ENCODE measurements at places on chromosomes 2 and 18.

DNA sequence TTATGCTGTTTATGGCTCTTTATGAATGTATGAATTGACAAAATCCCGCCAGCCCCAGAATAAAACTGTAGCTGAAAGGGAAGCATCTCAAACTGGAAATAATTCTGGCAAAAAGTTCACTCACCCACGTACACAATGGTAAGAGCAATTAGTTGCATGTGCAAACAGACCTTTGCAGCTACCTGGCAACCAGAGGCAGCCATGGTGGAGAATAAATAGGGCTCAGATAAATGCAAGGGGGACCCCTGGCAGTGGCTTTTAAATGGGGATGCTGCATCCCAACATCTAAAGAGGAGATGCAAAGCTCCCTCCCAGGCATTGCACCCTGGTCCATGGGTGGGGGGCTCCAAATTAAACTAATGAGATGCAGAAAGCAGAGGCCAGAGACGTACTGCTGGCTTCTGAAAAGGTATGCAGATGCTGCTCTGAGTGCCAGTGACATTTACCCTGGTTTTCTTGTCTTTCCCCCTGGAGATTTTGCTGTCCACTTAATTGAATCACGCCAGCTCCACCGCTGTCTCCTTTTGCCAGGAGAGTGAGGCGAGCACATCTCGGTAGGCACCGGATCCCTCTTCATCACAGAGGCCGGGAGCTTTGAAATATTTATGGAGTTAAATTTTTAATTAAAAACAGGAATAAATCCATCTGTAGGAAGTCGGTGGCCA lies 126.6 kb upstream of the NRP2 start:
- DNase-seq: no peak

DNA sequence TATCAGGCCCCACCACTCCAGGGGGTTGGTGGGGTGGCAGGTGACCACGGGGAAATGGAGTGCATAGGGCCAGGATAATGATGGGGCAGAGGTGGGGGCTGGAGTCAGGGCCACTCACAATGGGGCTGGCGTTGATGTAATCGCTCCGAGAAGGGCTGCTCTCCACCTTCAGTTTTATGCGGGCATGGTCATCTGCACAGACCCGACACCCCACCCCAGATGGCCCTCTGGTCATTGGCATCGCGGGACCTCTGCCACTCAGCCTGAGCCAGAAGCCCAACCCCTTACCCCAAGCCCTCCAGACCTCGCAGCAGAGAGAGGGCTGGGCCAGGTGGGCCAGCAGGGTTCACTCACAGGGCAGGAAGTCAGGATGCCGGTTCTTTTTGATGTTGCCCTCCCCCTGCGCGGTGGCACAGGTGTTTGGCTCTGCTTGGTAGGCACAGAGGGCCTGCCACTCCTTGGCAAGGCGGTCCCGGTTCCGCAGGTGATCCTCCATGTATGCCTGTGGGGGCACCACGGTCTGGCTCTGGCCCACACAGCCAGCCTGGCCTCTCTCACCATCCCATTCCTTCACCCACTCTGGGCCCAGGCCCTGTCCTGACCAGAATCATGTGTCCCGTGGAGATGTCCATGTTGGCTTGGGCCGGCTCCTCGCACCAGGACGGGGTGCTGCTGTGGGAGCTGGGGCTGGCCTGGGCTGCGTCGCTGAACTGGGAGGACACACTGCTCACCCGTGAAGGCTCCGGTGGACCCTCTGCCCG lies 12.4 kb downstream of the PTPRN start:
- no peak for DNase-seq

GRCh38 chr2:74374509-74375205 lies 5.5 kb downstream of the DCTN1 start:
- peak; percentile 89 for DNase-seq

DNA sequence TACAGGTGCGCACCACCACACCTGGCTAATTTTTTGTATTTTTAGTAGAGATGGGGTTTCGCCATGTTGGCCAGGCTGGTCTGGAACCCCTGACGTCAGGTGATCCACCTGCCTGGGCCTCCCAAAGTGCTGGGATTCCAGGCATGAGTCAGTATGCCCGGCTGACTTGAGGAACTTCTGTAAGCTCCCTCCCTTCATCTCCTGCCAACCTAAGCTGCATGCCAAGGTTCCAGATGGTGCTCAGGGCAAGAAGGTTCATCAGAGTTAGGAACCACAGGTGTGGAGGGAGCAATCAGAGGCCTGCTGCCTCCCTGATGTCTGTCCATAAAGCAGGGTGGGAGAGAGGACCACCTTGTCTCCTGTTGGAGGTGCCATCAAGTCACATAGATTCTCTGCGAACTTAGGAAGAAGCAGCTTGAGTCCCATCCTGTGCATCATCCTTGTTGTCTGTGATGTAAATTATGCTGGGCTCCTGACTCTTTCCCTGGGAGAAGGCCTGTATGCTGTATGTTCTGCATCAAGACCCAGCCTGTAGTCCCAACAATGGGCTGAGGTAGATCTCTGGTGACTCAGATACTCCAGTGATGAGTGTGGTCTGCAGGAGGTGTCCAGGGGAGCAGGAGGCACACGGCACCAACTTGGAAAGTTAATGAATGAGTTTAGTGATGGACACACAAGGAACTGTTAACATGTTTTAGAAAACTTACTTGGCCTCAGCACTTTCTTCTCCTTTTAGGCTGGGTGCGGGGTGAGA lies 53.1 kb downstream of the TMEM17 start:
- DNase-seq: no peak

DNA sequence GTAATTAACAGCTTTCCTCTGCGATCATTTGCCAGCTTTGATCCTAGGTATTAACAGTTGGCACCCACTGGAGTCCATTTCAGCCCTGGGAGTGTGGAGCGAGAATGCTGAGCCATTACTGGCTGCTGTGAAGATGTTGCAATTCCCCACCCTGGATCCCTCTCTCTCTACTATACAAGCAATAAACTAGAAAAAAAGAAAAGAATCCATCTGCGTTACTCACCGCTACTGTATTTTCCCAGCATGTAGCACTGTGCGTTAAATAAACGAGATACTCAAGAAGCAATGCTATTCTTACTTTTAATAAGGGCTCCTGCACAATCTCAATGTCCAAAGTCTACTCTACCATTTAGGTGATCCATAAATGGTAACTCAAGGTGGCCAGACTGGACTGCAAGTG lies 8.5 kb downstream of the RTTN start:
- DNase-seq: no peak

- peak; percentile 15 for DNase-seq
These were observed 230.6 kb upstream of the LRATD1 start for GRCh38 chr2:14401873-14402272.

DNA sequence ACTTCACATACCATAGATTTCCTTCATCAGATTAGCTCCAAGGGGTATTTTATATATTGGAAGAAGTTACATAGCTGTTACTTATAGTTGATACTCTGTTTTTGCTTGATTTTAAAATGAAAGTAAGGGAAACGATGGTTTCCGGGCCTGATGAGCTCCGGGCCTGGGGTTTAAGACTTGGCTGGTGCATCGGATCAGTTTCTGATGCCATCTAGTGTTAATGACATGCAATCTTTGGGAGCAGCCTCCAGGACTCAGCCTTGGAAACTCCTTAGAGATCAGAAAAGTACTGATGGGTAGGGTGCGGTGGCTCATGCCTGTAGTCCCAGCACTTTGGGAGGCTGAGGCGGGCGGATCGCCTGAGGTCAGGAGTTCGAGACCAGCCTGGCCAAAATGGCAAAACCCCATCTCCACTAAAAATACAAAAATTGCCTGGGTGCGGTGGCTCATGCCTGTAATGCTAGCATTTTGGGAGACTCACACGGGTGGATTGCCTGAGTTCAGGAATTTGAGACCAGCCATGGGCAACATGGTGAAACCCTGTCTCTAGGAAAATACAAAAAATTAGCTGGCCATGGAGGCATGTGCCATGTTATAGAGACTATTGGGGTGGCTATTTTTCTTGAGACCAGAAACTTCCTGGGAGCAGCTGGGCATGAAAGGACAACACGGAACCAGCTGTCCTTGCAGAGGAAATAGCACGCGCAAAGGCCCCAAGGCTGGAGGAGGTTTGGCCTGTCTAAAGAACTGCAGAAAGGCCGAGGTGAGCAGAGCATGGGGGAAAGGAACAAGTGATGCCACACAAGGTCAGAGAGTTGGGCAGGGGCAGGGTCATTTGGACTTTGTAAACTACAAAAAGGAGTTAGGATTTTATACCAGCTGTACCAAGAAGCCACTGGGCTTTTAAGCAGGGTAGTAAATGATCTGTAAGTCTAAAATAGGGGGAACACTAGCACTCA lies 46.9 kb upstream of the CNOT11 start:
- DNase-seq: peak; percentile 80

DNA sequence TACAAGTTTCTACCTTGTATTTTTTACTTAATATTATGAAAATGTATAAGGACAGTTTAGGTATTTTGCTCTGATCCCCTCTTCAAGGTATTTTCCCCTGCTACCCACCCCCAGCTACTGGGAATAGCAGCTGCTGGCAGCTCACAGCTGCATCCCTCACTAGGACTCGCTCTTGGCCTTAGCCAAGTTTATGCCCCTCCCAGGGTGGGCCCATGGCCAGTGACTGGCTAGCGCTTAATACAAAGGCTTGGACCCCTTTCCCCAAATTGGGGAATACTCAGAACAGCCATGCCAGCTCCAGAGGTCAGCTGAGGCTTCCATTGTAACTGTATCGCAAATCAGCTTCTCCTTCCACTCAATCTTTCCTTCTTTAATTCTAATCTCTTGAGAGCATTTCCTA lies 131.3 kb downstream of the GFPT1 start:
- no peak for DNase-seq

DNA sequence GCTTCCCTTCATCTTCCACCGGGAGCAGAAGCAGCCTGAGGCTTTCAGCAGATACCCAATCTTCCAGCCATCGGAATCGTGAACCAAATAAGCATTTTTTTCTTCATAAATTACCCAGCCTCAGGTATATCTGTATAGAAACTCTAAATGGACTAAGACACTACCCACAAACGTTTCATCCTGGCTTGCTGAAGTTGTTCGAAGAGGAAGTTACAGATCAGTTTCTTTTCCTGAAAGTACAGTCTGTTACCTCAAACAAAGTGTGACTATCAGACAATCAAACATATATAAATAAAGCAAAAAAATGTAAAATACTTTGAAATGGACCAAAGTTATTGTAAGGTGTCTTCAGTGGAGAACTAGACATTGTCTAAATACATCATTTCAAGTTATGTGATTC lies 97.9 kb downstream of the MREG start:
- DNase-seq: no peak

DNA sequence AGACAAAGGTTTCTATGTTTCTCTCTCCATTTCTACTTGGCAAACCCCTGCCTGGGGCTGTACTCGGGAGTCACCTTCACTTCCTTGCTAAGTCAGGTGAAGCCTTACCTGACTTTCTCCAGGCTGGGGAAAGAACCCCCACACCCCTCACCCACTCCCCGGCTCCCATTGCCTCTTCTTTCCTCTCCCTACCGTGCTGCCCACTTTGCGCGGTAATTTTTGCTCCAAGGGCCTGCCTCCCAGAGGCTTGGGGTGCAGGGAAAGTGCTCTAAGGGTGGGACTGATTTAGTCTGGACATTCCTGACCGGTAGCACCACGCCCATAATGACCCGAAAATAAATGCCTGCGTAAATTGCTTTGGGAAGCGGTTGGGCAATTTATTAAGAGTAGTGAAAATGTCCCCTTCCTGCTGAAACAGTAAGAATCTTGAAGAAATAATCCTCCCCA lies 49.1 kb upstream of the ATP6V1B1 start:
- DNase-seq: no peak

DNA sequence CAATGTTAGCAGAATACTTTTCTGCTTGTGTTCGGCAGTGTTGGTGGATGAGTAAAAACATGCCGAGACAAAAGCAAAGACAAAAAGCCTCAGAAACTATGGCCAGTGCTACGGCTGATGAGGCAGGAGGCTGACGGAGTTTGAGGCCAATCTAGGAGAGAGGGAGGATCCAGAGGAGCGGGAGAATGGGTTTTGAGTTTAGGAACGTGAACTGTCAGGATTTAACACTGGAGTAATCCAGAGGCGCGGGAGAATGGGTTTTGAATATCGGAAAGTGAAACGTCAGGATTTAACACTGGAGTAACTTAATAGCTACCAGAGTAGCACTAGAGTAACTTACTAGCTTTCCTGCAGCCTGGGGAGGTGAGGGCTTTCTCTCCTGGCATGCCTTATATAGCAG lies 37.4 kb downstream of the LYPD6B start:
- no peak for DNase-seq

- no peak for DNase-seq
These were observed 81.9 kb downstream of the TGOLN2 start for GRCh38 chr2:85245891-85246290.

- no peak for DNase-seq
These were observed 2.9 kb upstream of the TNP1 start for GRCh38 chr2:216862628-216863398.

DNA sequence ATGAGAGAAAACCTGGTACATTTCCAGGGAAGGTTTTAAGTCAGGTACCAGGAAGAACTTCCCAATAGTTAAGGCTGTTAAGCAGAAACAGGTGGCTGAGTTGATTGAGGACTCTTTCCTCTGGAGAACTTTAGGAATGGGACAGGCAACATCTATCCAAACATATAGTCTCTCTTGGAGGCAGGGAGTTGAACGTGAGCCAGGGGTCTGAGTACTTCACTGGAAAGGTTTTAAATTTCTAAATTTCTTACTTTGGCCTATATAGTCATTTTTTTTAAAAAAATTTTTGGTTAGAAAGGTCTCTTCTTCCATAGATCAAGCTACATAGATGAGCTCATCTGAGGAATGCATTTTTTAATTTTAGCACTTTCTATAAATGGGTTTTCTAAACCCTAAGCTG lies 261.4 kb upstream of the TCF4 start:
- DNase-seq: no peak

DNA sequence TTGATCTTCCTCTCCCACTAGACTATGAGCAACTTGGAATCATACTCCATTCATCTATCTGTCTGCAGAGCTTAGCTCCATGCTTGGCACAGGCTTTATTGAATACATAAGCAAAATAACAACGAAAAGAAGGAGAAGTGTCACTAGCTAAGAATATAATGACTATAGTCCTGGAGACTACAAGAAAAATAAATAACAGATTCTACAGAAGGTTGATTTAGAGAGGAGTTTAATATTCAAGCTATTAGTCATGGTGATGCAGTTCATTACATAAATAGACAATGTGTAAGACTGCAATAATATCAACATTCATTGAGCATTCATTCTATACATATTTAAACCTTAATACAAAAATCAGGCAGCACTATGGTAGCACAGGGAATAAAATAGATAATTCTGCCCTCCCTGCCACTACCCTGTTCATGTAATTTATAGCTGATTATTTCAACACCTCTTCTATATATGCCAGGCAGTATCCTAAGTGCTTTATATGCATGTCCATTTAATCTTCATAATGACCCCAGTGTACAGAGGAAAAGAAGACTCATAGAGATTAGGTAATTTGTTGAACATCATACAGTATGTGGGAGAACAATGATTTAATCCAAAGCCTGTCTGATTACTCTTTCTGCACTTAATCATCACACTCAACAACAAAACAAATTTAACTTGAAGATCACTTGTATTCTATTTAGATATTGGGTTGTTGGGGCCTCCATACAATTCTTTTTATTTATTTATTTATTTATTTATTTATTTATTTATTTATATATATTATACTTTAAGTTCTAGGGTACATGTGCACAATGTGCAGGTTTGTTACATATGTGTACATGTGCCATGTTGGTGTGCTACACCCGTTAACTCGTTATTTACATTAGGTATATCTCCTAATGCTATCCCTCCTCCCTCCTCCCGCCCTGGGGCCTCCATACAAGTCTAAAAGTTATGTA lies 165.3 kb downstream of the RNF152 start:
- DNase-seq: no peak

- no peak for DNase-seq
These were observed 203.4 kb upstream of the RAB6C start for GRCh38 chr2:129775952-129776653.

GRCh38 chr2:61885896-61886603 lies 2.4 kb downstream of the CCT4 start:
- no peak for DNase-seq
